Large intestine (tissue), 12 donors: ENCODE measurements at places on chromosomes 6 and 20. TPM values are rescaled to one million over a fixed set of nuclear protein-coding genes. Genes with fewer than 3 reads are reported as not detected.

- H3K4me3 ChIP-seq = peak overlapping the region; percentile 97
- no peaks in the 10 kb centered on the region for H3K27me3 ChIP-seq
- no peak overlapping the region for H3K27ac ChIP-seq
- DNase-seq = no peak
These were observed 1.9 kb downstream of the TNFAIP3 start for GRCh38 chr6:137868721-137869548.

Gene PSORS1C1
- polyA plus RNA-seq = 0.33 TPM

- H3K36me3 ChIP-seq = no peaks in the 10 kb centered on the region
- H3K27ac ChIP-seq = no peak overlapping the region
- no peaks in the 10 kb centered on the region for H3K27me3 ChIP-seq
- no peaks in the 10 kb centered on the region for H3K4me1 ChIP-seq
- no peak for DNase-seq
These were observed 559.6 kb upstream of the NRSN1 start for GRCh38 chr6:23566418-23566817.

Gene CTAGE9
- 0.73 TPM for polyA plus RNA-seq

GRCh38 chr6:1703923-1704322, 94.2 kb downstream of the FOXC1 start:
- no peak overlapping the region for H3K27ac ChIP-seq
- H3K36me3 ChIP-seq = no peaks in the 10 kb centered on the region
- no peak for DNase-seq

- peaks cover 36% of the 10 kb centered on the region for H3K4me1 ChIP-seq
- H3K36me3 ChIP-seq = peaks cover 24% of the 10 kb centered on the region
These were observed 14.7 kb downstream of the FKBP1A start for GRCh38 chr20:1377984-1378734.

Gene MAS1L
- polyA plus RNA-seq = not detected

GRCh38 chr6:158253248-158253647, 59.0 kb upstream of the TULP4 start:
- no peaks in the 10 kb centered on the region for H3K27me3 ChIP-seq
- DNase-seq = no peak
- H3K4me1 ChIP-seq = no peaks in the 10 kb centered on the region
- H3K4me3 ChIP-seq = no peak overlapping the region
- no peak overlapping the region for H3K27ac ChIP-seq
- H3K36me3 ChIP-seq = peaks cover 4% of the 10 kb centered on the region
